Left cardiac atrium (tissue), 4 donors: ENCODE measurements at places on chromosomes 13 and 19. TPM values are rescaled to one million over a fixed set of nuclear protein-coding genes. Genes with fewer than 3 reads are reported as not detected.

- DNase-seq = no peak
Measured at GRCh38 chr13:107117327-107118012, 549.5 kb upstream of the ARGLU1 start.

ARHGEF1 gene
- 59.1 TPM for total RNA-seq

ZFP14 gene
- total RNA-seq = 3.3 TPM

GRCh38 chr19:36420961-36421748, 2.7 kb upstream of the ZFP82 start:
- peak; percentile 56 for DNase-seq

- DNase-seq = no peak
Measured at GRCh38 chr19:32269831-32270230, 75.6 kb upstream of the ZNF507 start.

GRCh38 chr13:97583907-97584497, 150.0 kb downstream of the RAP2A start:
- DNase-seq = no peak

DNA sequence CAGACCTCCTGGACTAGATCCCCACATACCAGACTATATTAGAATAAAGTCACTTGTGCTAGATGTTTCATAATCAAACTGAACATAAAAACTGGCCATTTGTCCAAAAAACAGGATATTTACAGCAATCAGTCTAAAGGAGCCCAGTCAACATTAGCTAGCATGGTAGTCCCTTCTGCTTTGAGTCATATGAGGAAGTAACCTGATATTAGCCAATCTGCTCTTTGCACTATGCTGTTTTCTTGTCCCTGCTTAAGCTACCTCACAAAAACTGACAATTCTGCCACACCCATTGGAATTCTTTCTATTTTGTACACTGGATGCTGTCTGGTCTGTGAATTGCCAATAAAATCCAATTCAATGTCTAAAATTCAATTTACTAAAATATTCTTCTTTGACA, 1824.2 kb downstream of the OLFM4 start:
- no peak for DNase-seq

- DNase-seq = no peak
Measured at GRCh38 chr19:45821103-45821521, 6.0 kb upstream of the RSPH6A start.

CEACAM20 gene
- not detected for total RNA-seq

DNA sequence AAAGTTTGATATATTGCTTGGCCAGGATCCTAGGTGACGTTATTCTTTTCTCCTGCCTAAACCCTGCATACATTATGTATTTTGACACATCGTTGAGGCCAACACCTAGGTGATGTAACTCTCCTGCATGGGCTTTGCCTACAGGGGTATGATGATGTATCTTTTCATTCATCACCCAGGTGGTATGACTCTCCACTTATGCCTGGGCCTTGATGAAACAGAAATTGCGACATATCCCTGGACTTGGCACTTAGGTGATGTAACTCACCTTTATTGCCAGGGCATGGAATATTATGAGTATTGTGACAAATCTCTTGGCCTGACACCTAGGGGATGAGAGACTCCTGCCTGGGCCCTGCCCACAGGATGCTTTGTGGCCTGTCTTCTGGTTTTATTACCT, 18.5 kb upstream of the ZNF681 start:
- no peak for DNase-seq

DNA sequence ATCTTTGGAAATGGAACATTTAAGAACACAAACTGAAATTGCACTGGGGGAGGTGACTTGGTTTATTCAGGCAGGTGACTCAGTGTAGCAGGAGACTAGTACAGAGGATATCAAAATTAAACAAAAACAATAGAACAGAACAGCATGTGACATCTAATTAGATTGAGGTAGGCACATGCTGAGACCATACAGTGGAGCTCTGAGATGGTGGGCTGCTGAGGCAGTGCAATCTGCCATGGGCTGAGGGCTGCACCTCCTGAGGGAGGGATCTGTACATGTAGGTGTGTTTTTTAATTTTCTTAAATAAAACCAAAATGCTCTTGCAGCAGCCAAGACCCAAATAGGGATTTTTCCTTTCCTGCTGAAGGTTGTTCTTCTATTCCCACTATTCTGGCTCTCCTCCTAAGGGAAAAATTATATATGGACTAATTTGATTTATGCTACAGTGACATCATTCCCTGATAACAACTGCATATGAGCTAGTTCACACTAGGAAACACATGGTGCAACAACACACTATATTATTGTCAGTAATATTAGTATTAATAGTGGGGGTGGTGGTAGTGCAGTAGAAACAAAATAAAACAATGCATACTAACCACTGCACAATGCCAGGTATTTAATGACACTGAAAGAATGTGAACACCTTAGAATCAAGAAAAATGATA, 48.0 kb downstream of the LNX2 start:
- no peak for DNase-seq

DNA sequence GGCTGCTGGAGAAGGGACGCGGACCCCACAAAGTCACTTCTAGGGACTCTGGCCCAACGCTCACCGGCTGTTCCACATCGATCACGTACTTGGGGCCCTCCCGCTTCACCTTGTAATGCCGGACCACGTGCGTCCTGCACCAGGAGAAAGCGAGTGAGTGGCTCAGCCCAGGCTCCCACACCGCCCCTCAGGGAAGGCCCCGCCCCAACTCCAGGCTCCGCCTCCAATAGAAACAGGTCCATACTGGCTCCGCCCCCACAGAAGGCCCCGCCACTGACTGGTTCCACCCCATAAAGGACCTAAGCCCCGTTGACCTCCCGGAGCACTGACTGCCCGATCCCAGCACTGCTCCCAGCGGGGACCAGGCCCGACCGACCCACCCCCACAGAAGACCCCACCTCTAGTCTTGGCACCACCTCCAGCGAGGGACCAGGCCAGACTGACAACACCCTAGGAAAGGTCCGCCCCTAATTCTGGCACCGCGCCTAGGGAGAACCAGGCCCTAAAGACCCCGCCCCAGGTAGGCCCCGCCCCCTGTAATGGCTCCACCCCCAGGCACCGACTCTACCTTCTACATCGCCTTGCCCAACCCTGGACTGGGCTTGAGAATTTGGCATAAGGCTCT, 11.3 kb downstream of the STAP2 start:
- peak; percentile 82 for DNase-seq

DNA sequence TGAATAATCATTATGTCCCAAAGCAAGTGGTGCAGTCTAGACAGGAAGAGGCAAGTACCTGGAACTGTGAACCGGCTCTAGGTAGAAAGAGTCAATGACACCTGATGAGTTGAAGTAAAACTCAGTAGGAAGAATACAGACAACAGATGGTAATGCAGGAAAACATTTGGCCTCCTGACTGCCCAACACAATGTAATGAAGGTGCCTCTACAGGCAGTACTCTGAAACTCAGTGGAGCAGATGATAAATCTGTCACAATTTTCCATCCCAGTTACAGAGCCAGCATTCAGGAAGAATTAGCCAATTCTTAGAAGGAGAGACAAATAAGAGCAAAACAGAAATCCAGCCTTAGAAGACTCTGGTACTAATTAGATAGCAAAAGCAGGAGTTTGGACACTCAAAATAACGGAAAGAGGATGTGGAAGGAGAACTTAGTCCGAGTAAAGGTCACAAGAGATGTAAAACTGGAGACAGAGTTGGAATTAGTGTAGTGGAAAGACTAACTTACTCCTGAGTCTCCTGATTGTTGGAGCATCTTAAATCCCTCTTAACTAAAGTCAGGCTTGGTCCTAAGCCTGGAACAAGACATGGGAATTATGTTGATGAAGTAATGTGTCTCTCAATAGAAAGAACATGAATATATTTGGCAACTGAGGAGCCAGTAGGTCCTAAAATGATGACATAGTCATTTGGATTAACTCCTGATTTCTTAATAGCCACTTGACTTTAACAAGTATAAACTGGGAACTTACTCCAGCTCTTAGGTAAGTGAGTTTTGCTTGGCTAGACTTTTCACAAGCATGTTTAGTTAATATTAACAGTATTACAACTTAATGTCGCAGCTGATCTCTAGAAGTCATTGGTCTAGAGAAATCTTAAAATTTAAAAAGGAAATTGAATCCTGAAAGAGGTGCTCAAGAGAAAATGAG, 457.3 kb upstream of the MIR17HG start:
- no peak for DNase-seq

GRCh38 chr19:32828139-32828538, 41.4 kb downstream of the SLC7A9 start:
- no peak for DNase-seq

NKPD1 gene
- not detected for total RNA-seq

SIAH3 gene
- not detected for total RNA-seq

B3GNT3 gene
- total RNA-seq = 0.18 TPM

GRCh38 chr13:113863524-113864272, at the start of gene GAS6:
GAS6 (minus strand) TSS chr13:113864076; CDS start chr13:113863920, 156 bp downstream.
- DNase-seq = peak; percentile 72

ICAM5 gene
- total RNA-seq = 0.71 TPM

DNA sequence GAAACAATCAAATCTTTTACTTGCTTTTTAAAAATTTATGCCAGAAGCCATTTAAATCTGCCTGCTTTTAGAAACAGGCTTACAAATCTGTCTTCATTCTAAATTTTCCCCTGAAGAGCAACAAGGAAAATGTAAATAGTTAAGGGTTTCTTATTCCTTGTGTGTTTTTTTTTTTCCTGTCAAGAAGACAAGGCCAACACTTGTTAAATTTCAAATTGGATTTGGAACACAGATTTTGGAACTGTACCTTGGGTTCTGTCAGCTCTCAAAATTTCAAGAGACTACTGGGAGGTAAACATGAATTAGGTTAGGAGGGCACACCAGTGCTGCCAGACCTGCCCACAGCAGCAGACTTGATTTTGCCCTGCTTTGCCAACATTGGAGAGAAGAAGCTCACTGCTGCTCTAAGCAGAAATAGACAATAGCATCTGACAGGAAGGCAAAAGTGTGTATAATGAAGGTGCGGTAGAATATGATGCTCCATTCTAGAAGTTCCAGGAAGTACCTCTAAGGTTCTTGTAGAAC, 121.7 kb downstream of the NHLRC3 start:
- no peak for DNase-seq

GRCh38 chr13:97946951-97947588, 6.4 kb upstream of the IPO5 start:
- no peak for DNase-seq

EDDM13 gene
- total RNA-seq = not detected

GRCh38 chr13:96473526-96474180, 383.7 kb downstream of the HS6ST3 start:
- DNase-seq = no peak

DNA sequence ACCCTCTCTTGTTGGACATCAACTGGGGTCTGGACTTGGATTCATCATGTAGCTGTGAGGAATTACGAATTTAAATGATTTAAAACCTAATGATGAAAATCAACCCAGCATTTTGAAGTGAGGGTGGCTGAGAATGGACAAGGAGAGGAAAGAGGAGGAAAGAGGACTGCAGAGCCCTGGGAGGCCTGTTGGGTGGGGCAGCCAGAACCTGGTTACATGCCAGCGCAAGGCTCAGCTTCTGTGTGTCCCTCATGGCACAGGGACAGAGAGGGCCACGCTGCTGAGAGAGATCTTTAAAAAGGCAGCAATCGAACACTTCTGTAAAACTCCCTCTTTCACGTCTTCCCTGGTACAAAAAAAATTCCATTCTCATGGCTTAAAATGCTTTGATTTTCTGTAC, 292.7 kb downstream of the MYO16 start:
- DNase-seq = no peak

- no peak for DNase-seq
Measured at GRCh38 chr19:45752639-45753038, 16.4 kb downstream of the SIX5 start.

SPTBN4 gene
- 3.4 TPM for total RNA-seq

C5AR1 gene
- total RNA-seq = 15.6 TPM

DNA sequence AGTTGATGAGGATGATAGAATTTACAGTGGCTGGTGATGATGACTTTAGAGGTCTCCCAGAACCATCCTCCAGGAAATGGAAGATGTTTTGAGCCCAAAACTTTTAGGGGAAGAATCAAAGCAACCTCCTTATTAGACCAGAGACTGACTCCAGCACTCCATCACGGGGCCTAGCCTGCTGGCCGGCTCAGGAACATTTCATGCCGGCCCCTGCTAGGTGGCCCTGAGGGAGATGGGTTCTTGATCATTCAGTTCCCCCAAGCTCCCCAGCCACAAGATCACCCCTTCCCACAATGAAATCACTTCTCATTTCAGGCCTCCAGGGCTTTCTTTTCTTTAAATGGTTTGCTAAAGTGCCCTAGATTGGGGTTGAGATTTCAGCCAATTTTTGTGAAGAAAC, 79.7 kb upstream of the SIAH3 start:
- no peak for DNase-seq

DNA sequence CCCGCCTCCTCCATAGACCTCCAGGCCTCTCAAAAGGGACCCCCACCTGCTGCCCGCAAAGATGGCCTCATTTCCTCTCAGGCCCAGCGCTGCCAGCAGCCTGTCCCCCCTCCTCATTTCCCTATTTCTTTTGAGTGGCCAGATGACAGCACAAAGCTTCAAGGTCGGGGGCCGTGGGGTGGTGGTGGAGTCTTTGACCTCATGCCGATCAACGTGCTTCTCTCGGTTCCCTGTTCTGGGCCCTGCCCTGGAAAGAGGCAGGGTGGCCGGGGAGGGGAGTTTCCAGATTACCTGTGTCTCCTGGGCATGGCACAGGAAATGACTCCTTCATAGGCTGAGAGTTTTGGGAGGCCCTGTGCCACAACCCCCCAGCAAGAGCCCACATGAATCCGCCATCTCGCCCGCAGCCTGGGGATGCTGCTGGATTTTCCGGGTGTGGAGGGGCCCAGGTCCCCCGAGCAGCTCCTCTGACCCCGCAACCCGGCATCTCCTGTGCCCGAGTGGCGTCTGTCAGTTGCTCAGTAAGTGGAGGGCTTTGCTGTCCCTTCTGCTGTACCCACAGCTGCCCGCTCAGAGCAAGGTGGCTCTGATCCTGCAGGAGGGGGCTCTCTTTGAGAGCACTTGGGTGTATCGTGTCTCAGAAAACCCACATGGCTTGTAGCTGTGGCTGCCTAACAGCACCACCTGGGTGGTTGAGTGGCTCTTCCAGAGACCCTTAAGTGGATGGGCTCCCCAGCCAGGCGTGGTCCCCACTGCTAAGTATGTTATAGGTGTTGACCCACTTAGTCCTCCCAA, 139.4 kb downstream of the SIPA1L3 start:
- DNase-seq = no peak

DNA sequence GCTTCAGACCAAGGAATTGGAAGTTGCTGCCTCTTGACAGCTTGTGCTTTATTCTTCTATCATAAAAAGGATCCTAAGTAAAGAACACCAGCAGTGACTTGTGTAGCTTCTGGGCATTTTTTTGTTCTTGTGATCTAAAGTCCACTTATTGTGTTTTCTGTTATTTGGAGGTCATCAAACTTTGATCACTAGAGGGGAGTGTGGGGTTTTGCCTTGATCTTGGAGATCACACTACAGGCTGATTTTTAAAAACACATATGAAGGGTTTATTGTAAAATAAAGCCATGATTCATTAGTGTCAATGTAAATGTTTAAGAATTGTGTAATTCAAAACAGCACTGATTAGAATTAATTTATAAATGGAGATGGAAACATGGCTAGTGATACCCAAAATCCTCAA, 328.7 kb upstream of the EDNRB start:
- no peak for DNase-seq

ENOX1 gene
- 1.7 TPM for total RNA-seq

TDRD12 gene
- not detected for total RNA-seq

- DNase-seq = no peak
Measured at GRCh38 chr13:94140027-94140426, 339.5 kb downstream of the DCT start.

ZNF526 gene
- 6.6 TPM for total RNA-seq

RPS15 gene
- total RNA-seq = 714 TPM

- no peak for DNase-seq
Measured at GRCh38 chr13:46795321-46795720, 1.6 kb downstream of the ESD start.
